ENCODE measurements at places on chromosomes 11 and 22.

DNA sequence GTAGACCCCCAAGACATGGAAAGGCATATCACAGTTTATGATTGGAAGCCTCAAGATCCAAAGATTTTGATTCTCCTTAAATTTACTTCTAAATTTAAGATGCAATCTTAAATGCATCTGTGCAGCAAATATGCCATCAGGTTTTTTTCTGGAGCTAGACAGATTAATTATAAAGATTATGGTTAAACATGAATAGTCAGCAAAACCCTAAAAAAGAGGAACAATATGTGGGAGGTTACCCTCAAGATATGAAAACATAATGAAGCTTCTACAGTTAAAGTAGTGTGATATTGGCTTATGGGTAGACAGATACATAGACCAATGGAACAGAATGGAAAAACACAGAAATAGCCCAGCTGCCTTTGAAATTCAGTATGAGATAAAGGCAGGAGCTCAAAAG, 31.7 kb downstream of the OR8B12 start:
- DNase-seq = no peak

DNA sequence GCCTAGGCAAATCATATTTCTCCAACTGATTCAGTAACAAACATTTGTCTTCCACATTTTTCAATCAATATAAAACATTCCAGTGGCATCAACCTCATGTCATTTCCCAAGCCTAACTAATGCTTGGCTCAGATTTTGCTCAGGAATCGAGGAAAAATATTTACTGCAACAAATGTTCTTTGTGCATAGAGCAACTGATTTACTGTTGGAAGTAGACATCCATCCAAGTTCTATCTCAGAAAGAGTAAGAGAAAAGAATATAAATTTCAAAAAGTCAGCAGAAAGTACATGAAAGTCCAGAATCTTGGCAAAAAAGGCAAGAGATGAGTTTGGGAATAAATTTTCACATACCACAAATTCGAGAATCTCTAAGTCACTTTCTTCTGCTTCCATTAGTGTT, 2245.0 kb upstream of the RAG2 start:
- no peak for DNase-seq

DNA sequence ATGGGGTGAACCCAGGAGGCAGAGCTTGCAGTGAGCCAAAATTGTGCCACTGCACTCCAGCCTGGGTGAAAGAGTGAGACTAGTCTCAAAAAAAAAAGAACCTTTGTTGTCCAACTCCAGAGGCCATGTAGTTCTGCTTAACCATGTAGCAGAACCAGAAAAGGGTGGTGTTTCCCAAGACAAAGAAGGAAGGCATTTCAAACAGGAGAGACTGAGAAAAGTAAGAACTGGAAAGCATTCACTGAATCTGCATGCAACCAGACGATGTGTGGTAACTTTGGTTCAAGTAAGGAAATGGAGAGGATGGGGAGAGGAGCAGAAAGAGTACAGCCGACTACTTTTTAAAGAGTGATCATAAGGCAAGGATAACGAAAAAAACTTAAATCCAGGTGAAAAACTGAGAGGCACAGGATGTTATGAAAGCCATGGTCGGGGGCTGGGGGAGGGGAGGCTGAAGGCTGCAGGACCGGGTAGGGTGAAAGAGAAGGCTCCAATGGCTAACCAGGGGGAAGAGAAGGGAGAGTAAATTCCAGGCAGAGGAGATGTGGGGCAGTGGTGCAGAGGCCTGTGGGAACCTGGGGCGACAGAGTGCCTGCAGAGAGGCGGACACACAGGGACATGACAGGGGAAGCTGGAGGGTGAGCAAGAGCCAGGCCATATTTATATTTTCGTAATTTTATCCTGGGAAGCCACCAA, 48.8 kb downstream of the MAPK1 start:
- DNase-seq = no peak

GRCh38 chr11:91459840-91460239, 764.8 kb upstream of the FAT3 start:
- no peak for DNase-seq

GRCh38 chr11:31640611-31641010, 131.0 kb downstream of the ELP4 start:
- DNase-seq = no peak

DNA sequence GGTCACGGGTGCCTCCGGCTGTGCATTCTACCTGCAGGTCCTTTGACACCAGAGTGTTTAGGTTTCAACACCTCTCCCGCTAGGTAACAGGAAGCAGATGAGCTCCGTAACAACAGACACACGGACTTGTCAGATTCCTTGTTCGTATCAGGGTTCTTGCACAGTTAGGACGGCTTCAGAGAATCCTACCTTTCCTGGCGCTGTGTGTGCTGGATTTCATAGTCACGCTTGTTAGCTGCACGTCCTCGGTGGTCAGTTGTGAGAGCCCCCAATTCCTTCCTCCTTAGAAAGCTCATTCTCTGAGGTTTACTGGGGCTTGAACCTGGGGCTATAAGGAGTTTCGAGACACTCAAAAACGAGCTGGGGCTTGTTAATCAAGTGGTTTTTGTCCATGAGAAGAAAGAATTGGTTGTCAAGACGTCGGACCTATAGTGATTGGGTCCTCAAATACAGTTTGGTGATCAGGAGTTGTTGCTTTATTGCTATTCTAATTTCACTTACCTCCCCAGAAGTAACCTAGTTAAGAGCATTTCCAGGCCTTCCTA, 664 bp downstream of the DDB2 start:
- no peak for DNase-seq

GRCh38 chr22:41917903-41918791, 3.3 kb upstream of the SHISA8 start:
- DNase-seq = no peak

- no peak for DNase-seq
These were observed 824 bp upstream of the LGALS12 start for GRCh38 chr11:63504933-63505586.

GRCh38 chr11:26276798-26277424, 55.0 kb upstream of the ANO3 start:
- DNase-seq = peak; percentile 86

- DNase-seq = no peak
These were observed 2.6 kb downstream of the LMO2 start for GRCh38 chr11:33889296-33889695.

DNA sequence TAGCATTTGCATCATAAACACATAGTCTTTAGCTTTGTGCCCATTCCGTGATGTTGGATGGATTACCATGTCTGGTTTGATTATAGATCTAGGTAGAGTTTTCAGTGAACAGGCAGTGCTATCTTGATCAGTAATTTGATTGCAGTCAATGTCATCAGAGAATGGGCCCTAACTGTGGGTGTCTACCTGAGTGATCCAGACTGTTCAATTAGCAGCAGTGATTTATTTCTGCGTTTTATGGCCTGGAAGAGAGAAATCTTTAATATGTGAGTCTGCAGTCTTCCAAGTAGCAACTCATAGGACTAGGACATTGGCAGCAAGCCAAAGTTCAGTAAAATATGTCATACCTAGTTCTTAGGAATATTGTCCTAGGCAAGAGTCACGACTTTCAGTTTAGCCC, 80.3 kb downstream of the CASP12 start:
- DNase-seq = no peak

- DNase-seq = no peak
These were observed 14.2 kb downstream of the SCUBE2 start for GRCh38 chr11:9077164-9077563.

DNA sequence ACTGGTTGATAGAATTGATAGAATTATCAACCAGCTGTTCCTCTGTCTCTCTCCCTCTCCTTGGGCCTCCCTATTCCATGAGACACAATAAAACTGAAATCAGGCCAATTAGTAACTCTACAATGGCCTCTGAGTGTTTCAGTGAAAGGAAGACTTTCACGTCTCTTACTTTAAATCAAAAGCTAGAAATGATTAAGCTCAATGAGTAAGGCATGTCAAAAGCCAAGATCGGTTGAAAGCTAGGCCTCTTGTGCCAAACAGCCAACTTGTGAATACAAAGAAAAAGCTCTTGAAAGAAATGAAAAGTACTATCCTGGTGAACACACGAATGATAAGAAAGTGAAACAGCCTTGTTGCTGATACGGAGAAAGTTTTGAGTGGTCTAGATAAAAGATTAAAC, 16.6 kb downstream of the PIH1D2 start:
- no peak for DNase-seq

DNA sequence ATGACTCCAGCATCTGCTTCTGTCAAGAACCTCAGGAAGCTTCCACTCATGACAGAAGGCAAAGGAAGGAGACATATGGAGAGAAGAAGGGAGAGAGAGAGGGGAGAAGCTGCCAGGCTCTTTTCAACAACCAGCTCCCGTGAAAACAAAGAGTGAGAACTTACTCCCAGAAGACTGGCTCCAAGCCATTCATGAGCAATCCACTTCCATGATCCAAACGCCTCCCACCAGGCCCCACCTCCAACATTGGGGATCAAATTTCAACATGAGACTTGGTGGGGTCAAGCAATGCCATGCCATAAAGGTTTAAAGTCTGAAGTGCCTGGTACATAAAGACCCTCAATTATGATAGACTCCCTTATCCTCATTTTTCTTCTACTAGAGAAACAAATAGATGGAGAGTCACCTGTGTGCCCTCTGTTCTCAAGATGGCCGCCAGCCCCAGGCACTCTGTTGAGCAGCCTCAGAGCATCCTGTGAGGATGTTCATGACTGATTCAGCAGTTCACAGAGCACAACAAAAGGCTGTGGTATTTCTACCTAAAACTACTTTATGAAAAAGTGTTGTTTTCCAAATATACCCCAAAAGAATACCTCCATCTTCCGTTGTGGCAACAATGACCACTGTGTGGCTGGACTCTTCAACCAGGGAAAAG, 69.0 kb upstream of the CRTAM start:
- no peak for DNase-seq

Data from adipocyte (in vitro differentiated cells).